Activated naive CD8-positive, alpha-beta T cell treated with anti-CD3 and anti-CD28 coated beads, Interleukin-2, amount 10 ng/mL, durations not matched to agents 7 days and 5 days (primary cell): ENCODE measurements at places on chromosomes 7 and 10. TPM values are rescaled to one million over a fixed set of nuclear protein-coding genes. Genes with fewer than 3 reads are reported as not detected.

DNA sequence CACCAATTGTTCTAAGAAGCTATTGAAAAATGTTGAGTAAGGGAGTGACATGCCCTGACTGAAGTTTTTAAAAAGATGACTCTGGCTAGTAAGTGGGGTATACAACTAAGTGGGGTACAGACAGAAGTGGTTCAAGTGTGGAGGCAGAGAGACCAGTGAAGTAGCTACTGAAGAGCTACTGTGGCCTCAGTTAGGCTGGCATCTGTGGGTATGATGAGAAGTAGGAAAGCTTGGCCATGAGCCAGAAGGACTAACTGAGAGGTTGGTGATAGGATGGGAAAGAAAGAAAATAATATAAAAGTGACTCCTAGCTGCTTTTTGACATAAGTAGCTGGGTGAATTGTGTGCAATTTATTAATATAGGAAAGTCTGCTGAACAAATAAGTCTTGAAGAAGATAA, 176.6 kb downstream of the SEMA3D start:
- H3K4me1 ChIP-seq, result no peaks in the 10 kb centered on the region
- DNase-seq, result no peak
- no peaks in the 10 kb centered on the region for H3K36me3 ChIP-seq
- H3K27ac ChIP-seq, result no peak overlapping the region
- peaks cover 2% of the 10 kb centered on the region for H3K27me3 ChIP-seq
- no peak overlapping the region for H3K4me3 ChIP-seq

DNA sequence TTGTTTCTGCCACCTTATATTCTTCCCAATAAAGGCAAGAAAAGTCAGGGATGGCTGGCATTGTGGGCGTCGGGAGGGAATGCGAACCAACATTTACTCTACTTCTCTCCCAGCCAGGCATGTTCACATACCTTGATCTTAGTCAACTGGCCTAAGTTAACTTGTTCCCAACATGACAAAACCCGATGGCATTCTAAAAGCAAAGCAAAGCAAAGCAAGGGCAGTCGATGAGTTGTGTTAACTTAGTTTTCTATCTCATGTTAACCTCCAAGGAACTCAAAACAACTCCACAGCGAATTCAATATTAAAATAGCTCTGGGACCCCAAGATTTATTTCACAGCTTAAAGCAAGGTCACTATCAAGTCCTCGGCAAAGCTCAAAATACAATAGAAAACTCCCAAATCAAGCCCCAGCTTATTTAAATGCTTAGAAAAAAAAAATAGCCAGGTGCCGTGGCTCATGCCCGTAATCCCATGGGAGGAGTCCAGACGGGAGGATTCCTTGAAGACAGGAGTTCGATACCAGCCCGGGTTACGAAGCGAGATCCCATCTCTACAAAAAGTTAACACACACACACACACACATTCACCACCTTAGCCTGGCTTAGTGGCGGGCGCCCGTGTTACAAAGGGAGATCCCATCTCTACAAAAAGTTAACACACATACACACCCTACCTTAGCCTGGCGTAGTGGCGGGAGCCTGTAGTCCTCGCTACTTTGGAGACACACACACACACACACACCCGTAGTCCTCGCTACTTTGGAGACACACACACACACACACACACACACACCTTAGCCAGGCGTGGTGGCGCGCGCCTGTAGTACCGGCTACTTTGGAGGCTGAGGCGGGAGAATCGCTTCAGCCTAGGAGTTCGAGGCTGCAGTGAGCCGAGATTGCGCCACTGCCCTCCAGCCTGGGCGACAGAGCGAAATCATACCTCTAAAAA, 901 bp upstream of the CCNY start:
- no peak for DNase-seq
- H3K36me3 ChIP-seq, result peaks cover 14% of the 10 kb centered on the region
- H3K4me3 ChIP-seq, result peak overlapping the region; percentile 95
- peaks cover 42% of the 10 kb centered on the region for H3K4me1 ChIP-seq

PTF1A gene
- not detected for total RNA-seq

DNA sequence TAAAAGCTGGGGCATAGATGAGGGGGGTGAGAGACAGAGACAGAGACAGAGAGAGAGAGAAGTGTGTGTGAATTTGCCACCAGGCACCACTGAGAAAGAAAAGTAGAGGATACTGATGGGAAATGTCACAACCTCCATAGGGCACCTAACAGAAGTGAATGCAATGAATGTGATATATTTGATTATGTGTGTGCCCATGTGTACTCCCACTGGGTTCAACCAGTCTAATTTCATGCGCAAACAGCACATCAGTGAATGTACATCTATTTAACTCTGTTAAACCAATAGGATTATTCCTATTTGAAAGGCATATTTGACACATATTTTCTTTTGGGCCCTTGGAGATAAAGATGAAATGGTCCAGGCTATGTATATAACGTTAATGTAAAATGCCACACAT, 241.3 kb downstream of the KCNMA1 start:
- peaks cover 2% of the 10 kb centered on the region for H3K27me3 ChIP-seq
- H3K4me1 ChIP-seq, result no peaks in the 10 kb centered on the region
- no peak overlapping the region for H3K4me3 ChIP-seq
- DNase-seq, result no peak

GRCh38 chr7:115009139-115009538, 87.2 kb downstream of the MDFIC start:
- peaks cover 61% of the 10 kb centered on the region for H3K4me1 ChIP-seq

CYP3A7 gene
- total RNA-seq, result not detected

GRCh38 chr10:62451611-62451975, 77.4 kb downstream of the ZNF365 start:
- no peaks in the 10 kb centered on the region for H3K36me3 ChIP-seq
- H3K27me3 ChIP-seq, result peaks cover 25% of the 10 kb centered on the region
- H3K4me3 ChIP-seq, result no peak overlapping the region
- DNase-seq, result no peak

- no peak for DNase-seq
- no peak overlapping the region for H3K4me3 ChIP-seq
- no peaks in the 10 kb centered on the region for H3K4me1 ChIP-seq
- no peaks in the 10 kb centered on the region for H3K36me3 ChIP-seq
- H3K27me3 ChIP-seq, result peaks cover 24% of the 10 kb centered on the region
Observed at GRCh38 chr10:23015021-23015707, 80.2 kb upstream of the MSRB2 start.

CDHR1 gene
- 1.7 TPM for total RNA-seq

DNA sequence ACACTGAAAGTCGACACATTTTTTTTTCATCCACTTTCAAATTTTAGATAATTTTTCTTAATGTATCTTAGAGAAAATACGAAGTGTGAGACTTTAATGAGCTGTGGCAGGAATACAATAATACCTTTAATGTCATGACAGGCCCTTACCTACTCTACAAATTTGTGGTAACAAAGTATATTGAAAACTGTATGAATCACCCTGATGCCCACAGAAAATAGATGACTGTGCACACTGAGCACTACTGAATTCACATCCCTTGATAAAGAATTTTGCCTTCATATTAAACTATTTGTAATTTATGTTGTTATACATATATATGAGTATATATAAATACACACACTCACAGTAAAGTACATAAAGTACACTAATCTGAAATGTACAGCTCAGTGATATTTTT, 51.7 kb downstream of the AKR1D1 start:
- H3K36me3 ChIP-seq, result no peaks in the 10 kb centered on the region
- no peaks in the 10 kb centered on the region for H3K4me1 ChIP-seq
- no peak overlapping the region for H3K4me3 ChIP-seq
- no peak overlapping the region for H3K27ac ChIP-seq
- H3K27me3 ChIP-seq, result peaks cover 9% of the 10 kb centered on the region

DNA sequence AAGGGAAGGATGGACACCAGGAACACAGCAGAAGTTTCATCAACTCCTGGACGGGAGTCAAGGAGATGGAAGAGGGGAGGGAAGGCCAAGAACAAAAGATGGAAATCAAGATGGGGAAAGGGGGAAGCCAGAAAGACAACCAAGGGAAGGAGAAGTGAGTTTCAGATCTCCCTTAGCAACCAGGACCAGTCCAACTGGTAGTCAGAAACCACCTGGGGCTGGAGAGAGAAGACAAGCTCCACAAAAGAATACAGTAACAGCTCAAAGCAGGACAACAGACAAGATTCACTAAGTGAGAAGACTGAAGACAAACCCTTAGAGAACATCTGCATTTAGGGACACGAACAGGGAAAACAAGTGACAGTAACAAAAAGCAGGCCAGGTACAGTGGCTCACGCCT, 30.6 kb downstream of the CDCA7L start:
- no peak overlapping the region for H3K27ac ChIP-seq
- no peak overlapping the region for H3K4me3 ChIP-seq
- H3K36me3 ChIP-seq, result peaks cover 33% of the 10 kb centered on the region

CYP3A4 gene
- not detected for total RNA-seq

GRCh38 chr10:103888113-103888841, 29.7 kb downstream of the STN1 start:
- peaks cover 16% of the 10 kb centered on the region for H3K4me1 ChIP-seq
- peak overlapping the region; percentile 34 for H3K27ac ChIP-seq
- no peak overlapping the region for H3K4me3 ChIP-seq
- H3K36me3 ChIP-seq, result peaks cover 24% of the 10 kb centered on the region
- DNase-seq, result no peak
- H3K27me3 ChIP-seq, result no peaks in the 10 kb centered on the region

PHKG1 gene
- 2.4 TPM for total RNA-seq

SEMA3D gene
- not detected for total RNA-seq

GRCh38 chr10:70053841-70054288, 1.2 kb downstream of the MACROH2A2 start:
- DNase-seq, result peak; percentile 60
- peak overlapping the region; percentile 79 for H3K4me3 ChIP-seq
- peaks cover 63% of the 10 kb centered on the region for H3K27me3 ChIP-seq
- no peaks in the 10 kb centered on the region for H3K36me3 ChIP-seq

GRCh38 chr10:117266812-117267211, 25.9 kb downstream of the SLC18A2 start:
- H3K27me3 ChIP-seq, result peaks cover 2% of the 10 kb centered on the region
- DNase-seq, result no peak
- no peak overlapping the region for H3K27ac ChIP-seq
- no peaks in the 10 kb centered on the region for H3K4me1 ChIP-seq
- no peaks in the 10 kb centered on the region for H3K36me3 ChIP-seq
- no peak overlapping the region for H3K4me3 ChIP-seq

TM9SF3 gene
- 75.2 TPM for total RNA-seq

DNA sequence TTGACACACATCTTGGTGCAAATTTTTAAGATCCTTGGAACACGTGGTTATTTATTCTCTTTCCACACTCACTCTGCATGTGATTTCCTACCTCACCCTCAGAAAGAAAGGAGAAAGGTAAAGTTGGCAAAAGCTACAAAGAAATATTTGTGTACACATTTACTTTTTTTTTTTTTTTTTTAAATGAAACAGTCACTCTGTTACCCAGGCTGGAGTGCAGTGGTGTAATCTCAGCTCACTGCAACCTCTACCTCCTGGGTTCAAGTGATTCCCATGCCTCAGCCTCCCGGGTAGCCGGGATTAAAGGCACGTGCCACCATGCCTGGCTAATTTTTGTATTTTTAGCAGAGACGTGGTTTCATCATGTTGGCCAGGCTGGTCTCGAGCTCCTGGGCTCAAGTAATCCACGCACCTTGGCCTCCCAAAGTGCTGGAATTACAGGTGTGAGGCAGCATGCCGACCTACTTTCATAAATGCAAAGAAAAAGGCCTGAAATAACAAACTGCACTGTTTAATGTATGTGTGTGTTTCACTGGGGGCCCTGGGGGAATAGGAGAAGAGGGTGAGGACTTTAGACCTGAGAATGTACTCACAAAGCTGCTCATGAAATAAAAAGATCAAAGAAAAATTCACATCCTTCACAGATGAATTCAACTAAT, 71.6 kb upstream of the GRID1 start:
- peaks cover 18% of the 10 kb centered on the region for H3K4me1 ChIP-seq
- no peak overlapping the region for H3K27ac ChIP-seq
- no peaks in the 10 kb centered on the region for H3K27me3 ChIP-seq
- H3K4me3 ChIP-seq, result no peak overlapping the region

GRCh38 chr10:19041171-19041570, 7.4 kb upstream of the MALRD1 start:
- no peak for DNase-seq
- H3K4me3 ChIP-seq, result no peak overlapping the region

GRCh38 chr10:89470628-89471027, 56.3 kb downstream of the IFIT5 start:
- peaks cover 15% of the 10 kb centered on the region for H3K27me3 ChIP-seq
- H3K27ac ChIP-seq, result no peak overlapping the region
- no peaks in the 10 kb centered on the region for H3K36me3 ChIP-seq
- DNase-seq, result no peak
- H3K4me1 ChIP-seq, result peaks cover 11% of the 10 kb centered on the region

DNA sequence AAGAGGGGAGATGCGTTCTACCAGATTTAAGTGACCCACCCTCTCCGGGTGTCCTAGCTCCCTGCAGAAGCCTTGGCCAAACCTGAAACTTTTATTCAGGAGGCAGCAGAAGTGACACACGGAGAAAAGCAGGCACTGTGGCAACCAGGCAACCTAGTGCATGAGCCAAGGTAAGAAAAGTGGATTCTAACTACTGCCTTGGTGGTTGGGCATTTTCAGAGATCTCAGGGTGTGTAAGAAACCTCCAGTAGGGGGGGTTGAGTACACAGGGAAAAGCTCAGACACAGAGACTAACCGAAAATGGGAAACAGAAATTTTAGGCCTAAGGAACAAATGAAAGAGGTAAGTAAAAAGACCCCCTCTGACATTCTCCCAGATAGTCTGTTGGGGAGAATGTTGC, 645.7 kb downstream of the ANKRD7 start:
- no peaks in the 10 kb centered on the region for H3K36me3 ChIP-seq
- H3K4me1 ChIP-seq, result no peaks in the 10 kb centered on the region
- no peak overlapping the region for H3K4me3 ChIP-seq
- H3K27ac ChIP-seq, result no peak overlapping the region

- H3K4me3 ChIP-seq, result no peak overlapping the region
- H3K4me1 ChIP-seq, result no peaks in the 10 kb centered on the region
- H3K36me3 ChIP-seq, result no peaks in the 10 kb centered on the region
- H3K27ac ChIP-seq, result no peak overlapping the region
Observed at GRCh38 chr7:83524277-83525075, 124.5 kb downstream of the SEMA3E start.

GRCh38 chr10:34746094-34746493, 69.0 kb downstream of the PARD3 start:
- peaks cover 2% of the 10 kb centered on the region for H3K4me1 ChIP-seq
- H3K36me3 ChIP-seq, result no peaks in the 10 kb centered on the region
- H3K27me3 ChIP-seq, result peaks cover 12% of the 10 kb centered on the region
- H3K27ac ChIP-seq, result no peak overlapping the region
- no peak overlapping the region for H3K4me3 ChIP-seq

DNA sequence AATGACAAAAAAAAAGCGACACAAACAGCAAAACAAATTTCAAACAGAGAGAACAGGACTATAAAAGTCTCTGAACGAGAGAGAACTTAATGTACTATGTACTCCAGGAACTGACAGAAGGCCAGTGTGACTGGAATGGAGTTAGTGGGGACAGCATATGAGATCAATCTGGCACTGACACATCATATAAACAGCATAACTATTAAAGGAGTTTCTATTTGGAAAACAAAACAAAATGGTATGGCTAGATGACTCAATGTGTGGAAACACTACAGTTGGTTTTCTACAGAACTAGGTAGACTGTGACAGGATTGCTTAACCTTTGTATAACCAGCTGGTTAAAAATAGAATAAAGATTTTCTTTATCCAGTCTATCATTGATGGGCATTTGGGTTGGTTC, 232.9 kb upstream of the KAT6B start:
- peaks cover 15% of the 10 kb centered on the region for H3K36me3 ChIP-seq
- no peaks in the 10 kb centered on the region for H3K27me3 ChIP-seq
- H3K4me1 ChIP-seq, result peaks cover 26% of the 10 kb centered on the region

EIF4H gene
- 270 TPM for total RNA-seq

WEE2 gene
- total RNA-seq, result not detected

AS3MT gene
- total RNA-seq, result 1.3 TPM
